G401 (cell line): ENCODE measurements at places on chromosomes 3 and 15. TPM values are rescaled to one million over a fixed set of nuclear protein-coding genes. Genes with fewer than 3 reads are reported as not detected.

- no peak for DNase-seq
Measured at GRCh38 chr3:139588450-139588849, 48.9 kb upstream of the RBP1 start.

Gene CGNL1
- total RNA-seq, result 91.2 and 121 TPM in 2 replicates

Gene CYP8B1
- not detected in 2 replicates for total RNA-seq

Gene PLA2G4F
- not detected in 2 replicates for total RNA-seq

DNA sequence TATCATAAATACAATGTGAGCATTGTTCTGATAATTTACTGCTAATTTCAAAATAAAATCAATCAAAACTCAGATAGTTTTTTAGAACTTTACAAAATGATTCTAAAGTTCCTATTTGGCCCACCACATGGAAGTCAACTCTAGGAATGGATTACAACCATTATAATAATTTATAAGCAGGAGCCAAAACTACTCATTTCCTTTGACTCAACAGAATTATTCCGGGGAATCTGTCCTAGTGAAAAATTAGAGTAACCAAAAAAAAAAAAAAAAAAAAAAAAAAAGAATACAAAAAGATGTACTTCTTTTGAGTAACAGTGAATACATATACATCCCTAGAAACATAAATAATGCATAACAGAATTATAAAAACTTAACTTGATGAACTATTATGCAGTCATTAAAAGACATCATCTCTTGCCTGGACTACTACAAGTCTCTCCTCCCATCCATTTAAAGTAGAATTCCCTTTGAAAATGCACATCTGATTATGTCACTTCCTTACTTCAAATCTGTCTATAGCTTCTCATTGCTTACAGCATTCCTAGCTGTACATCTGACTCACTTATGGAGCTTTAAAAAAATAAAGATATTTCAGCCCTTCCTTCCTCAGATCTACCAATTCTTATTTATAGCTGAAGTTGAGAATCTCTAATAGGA is 43.4 kb downstream of the HDGFL3 start:
- no peak for DNase-seq

Gene SERPINI2
- not detected in 2 replicates for total RNA-seq

DNA sequence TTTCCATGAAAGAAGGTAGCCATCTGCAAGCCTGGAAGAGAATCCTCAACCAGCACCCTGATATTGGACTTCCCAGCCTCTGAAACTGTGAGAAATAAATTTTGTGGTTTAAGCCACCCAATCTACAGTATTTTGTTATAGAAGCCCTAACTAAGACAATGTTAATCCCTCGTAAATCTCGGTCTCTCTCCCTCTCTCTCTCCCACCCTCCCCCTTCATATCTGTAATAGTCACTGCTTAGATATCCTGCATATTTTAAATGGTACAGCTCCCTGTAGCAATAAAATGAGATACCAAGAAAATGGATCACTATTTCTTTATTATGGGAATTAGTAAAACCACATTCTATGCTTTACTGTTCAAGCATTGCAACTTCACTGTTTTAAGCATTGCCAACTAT is 21.0 kb upstream of the FAM174B start:
- no peak for DNase-seq

Gene CACNA2D2
- total RNA-seq, result 1.9 and 2.0 TPM in 2 replicates

GRCh38 chr15:89101302-89102193 is 13.3 kb downstream of the ABHD2 start:
- peak; percentile 83 for DNase-seq

Gene MYRIP
- total RNA-seq, result not detected in 2 replicates

DNA sequence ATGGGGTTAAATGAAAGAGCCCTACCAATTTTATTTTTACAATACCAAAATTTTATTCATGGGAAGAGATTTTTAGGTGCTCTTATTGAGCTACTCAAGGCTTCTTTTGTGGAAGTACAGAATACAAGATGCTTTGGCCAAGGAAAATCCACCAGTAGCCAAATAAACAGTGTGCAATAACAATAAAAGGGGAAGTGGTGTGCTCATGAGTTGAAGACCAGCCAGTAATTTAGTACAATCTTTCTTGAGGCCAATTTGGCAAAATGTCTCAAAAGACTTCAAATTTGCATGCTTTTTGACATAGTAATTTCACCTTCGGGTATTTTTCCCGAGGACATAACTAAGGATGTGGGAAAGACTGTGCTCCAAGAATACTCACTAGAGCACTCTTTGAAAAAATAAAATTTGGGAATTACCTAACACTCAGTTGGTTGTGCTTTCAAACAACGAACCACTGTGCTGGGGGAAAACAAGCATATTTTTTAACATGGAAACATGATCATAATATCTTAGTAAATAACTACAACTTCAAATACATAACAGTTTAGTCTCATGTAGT is 294.0 kb downstream of the DIPK2A start:
- DNase-seq, result peak; percentile 75

GRCh38 chr3:144585953-144586352 is 614.3 kb downstream of the DIPK2A start:
- no peak for DNase-seq

DNA sequence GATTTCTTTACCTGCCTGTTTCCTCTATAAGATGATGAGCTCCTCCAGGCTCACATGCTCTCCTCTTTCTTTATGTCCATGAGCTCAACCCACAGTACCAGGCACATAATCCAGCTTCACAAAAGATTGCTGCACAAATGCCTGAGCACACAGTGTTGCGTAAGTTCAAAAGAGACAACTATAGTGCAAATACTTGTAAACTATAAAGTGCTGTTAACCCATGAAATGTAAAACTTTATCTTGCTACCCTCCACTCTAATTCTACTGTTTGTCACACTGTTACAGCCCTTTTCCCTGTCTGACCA is 101.0 kb upstream of the LPP start:
- no peak for DNase-seq

Gene LRRIQ4
- total RNA-seq, result not detected in 2 replicates

- peak; percentile 56 for DNase-seq
Measured at GRCh38 chr3:186024210-186024609, 84.7 kb downstream of the ETV5 start.

DNA sequence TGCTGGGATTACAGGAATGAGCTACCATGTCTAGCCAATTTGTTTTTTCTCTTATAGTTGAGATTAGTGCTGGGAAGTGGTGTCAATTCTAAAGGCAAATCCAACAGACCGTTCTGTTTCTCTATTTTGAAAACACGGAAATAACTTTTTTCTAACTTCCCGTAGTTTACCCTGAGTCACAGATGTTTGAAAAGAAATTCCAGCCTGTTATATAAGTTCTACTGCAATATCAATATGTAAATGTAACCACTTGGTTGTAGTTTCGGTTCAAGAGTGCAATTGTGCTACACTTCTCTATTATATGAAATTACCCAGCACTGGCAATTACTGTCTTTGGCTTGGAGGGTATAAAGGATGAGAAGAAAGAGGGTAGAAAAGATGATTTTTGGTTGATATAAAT is 22.3 kb upstream of the GNB4 start:
- DNase-seq, result no peak

Gene HEG1
- 3.1 and 3.8 TPM in 2 replicates for total RNA-seq

GRCh38 chr3:24368605-24369004 is 126.0 kb downstream of the THRB start:
- no peak for DNase-seq

DNA sequence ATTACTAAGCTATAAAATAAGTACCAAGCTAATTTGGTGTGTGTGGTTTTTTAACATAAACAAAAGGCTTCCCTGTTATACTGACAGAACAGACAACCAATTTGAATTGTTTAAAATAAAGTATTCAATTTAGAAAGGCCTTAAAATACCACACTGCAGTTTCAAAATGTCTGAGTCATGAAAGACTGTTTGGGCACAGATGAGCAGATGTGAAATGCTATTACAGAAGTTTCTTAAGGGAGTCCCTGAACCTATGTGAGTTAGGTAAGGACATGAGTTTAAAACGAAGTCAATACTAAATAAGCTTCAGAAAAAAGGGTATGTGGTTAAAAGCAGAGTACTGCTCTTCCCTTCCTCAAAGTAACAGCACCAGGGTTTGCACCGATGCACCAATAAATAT is 69.7 kb upstream of the SETMAR start:
- no peak for DNase-seq

DNA sequence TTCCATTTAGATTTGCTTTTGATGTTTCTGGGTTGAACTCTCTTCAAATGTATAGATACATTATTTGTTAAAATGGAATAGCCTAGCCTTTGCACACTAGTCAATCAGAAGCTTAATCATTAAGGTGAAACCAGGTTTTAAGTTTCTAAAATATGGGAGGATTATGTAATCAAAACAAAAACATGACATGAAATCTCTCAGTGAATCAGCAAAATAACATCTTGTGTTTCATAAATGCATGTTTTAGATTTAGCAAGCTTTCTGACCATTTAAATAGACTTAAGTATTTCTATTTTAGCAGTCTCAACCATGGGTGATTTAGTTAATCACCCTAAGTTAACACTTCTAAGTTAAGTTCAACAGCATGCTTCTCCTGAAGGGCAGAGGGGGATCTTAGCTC is 11.3 kb downstream of the GTF2E1 start:
- DNase-seq, result no peak

DNA sequence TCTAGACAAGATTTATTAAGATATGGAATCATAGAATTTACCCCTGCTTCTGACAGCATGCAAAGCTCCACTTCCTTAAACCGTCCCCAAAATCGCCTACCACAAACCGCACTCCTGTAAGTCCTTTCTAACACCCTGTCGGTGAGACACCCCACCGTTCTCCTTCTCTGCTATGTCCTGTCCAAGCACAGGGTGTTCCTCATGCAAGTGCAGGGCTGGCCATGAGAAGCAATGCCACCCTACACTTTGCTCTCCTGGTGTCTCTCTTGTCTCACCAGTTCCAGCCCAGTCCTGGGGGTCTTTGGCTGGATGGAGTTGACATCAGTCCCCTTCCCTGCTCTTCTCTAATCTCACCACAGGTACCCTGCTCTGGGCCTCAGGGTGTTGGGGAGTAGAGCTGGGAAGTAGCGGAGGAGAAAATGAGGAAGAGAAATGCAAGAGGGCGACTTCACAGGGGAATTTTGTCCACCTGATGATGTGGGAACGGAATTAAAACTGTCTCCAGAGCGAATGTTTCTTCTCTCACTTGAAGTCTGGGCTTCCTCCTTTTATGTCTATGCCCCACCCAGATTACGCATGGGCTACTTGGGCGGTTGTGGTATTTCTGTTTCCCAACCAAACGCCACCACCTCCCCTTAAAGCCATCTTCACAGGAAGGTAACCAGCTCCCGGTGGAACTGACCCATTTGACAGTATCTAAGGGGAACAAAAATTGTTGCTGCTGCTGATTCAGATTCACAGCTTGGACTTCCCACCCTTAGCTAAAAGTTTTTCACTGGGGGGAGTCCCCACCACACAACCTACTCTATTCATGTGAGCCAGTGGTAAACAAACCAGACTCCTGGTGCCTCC is 49.9 kb downstream of the CASR start:
- peak; percentile 1 for DNase-seq

Gene NR2E3
- not detected in 2 replicates for total RNA-seq

DNA sequence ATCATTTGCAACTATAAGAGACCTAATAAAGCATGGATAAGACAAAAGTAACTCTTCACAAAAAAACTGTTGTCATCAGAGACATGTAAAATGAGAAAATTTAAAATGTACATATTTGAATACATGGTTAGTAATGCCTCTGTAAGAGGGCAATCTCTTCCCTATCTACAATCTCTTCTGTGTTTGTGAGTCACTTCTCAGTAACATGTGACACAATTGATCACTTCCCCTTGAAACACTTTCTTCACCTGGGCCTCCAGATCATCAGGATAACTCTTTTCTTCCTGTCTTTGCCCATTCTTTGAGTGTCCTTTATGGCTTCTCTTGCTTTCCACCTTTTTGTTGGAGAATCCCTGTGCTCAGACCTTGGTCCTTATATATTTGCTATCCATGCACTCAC is 50.4 kb downstream of the TFDP2 start:
- DNase-seq, result no peak

DNA sequence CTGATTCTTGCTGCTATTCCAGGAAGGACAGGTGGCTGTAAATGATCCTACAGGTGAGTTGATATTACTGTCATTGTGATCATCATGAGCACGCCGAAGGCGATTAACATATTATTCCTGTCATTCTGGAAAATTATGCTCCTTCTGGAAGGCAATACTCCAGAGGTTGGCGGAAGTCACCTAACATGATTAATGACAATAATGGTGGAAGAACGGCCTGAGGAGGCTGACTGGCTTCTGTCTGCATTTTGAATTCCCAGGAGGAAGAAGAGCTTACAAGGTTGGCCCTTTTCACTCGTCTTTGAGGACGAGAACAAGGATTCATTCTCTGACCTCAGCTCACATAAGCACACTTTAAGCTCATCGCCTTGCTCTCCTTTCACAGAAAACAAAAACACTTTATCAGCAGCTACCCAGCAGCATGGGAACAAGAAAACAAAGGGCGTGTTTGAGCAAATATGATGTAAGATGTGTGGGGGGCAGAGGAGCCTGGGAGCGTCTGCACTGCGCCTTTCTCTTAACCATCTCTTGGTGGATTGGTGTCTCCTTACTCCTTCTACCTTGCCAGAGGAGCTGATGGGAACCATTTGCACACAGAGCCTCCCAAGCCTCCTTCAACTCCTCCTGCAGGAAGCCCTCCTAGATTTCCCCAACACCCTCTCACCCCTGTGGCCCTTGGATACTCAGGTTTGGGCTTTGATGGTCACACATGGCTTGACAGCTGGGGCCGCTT is 23.0 kb downstream of the ACSBG1 start:
- DNase-seq, result no peak

DNA sequence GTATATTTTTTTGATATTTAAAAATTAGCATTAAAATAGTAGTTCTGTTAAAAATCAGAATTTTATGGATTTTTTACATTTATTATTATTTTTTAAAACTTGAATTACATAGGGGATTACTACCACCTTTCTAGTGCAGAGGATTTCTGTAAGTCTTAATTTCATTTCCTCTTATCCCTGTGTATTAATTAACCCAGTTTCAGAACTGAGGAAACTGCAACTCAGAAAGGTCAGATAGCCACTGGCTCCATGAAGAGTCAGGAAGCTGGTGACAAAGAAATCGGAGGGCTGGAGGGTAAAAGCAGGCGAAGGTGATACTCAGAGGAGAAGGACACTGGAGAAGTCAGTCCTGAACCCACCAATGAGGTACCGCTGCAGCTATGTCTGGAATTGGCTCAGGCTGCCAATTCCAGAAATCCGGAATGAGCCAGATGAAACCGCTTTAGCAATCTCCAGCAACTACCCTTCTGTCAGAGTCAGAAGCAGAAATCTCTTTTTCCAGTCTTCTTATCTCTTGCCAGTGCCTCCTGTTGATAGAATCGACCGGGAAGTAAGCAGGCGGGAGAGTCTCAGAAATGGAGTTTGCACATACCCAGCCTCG is 308.5 kb downstream of the SV2B start:
- DNase-seq, result peak; percentile 85
